ENCODE measurements at places on chromosomes 3 and 15. TPM values are rescaled to one million over a fixed set of nuclear protein-coding genes. Genes with fewer than 3 reads are reported as not detected.
A peak's percentile ranks its signal among the peaks of the same experiment; 100 is the strongest.

GRCh38 chr3:38725726-38726419, 76.4 kb upstream of the SCN5A start:
- DNase-seq = peak; percentile 10

GOLGA8Q gene
- 2.7 TPM for polyA plus RNA-seq

DNA sequence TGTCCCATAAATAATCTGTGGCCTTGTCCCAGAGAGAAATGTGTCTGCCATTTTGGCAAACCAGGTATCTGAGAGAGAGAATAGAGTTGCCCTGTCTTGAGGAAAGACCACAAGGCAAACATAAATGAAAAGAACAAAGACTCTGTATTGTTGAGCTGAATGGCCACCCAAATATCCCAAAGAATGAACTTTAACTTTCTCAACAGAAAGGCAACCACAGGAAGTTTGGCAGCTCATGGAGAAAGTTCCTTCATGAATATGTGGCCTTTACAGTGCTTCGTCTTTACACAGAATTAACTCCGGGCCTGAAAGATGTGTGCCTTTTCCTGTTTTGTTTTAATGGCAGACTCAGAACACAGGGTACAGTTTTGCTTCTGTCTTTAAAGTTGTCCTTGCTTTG, 41.4 kb upstream of the THBS1 start:
- DNase-seq = no peak

MAP1A gene
- polyA plus RNA-seq = 38.5 TPM

DNA sequence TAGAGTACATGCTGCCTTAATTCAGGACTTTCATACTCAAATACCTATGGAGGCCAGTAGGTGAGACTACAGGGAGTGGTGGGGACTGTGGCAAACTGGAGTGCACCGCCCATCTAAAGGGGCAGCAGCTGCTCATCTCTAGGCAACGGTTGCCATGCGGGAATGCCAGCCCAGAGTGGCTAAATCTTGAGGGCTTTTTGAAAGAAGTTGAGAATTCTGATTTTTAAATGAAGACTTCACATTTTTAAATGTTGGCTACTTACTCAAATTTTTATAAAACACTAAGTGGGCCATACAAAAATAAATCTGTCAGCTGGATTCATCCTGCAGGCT, 90.8 kb upstream of the PRR23E start:
- no peak for DNase-seq

DNA sequence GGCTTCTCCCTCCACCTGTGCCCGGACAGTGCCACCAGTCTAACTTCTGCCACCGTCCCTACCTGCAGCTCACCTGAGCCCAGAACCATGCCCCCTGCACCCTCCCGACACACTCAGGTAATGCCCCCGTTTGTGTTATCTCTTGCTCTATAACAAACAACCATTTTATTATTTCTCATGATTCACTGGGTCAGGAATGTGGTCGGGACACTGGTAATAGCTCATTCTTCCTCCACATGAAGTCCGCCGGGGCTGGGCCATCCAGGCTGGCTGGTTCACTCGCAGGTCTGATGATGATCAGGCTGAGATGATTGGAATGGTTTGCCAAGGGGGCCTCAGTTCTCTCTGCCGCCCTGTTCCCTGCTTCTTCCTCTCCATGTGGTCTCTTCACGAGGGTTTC, 20.3 kb upstream of the NR2E3 start:
- DNase-seq = no peak

GRCh38 chr15:67085237-67085817, 19.9 kb downstream of the SMAD3 start:
- no peak for DNase-seq

DNA sequence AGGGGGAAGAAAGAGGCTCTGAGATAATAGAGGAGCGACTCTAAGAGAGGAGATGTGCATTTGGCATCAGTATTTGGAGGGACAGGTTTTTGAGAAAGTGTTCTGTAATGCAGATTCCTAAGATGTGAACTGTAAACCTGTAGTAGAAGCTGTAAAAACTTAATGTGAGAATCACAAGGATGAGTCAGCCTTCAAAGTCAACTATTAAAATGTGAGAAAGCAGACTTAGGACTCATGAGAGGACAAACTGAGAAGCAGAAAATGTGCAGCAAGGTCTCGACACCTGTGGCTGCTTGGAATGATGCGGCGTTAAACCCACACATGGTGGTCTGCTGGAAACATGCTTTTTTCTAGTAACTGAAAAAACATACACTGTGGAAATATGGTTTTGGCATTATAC, 36.0 kb downstream of the USP13 start:
- DNase-seq = no peak

GRCh38 chr3:65855370-65856100, 183.2 kb downstream of the MAGI1 start:
- no peak for DNase-seq

- DNase-seq = no peak
These were observed 6.5 kb downstream of the IGF2BP2 start for GRCh38 chr3:185818267-185818875.

ALDH1A2 gene
- 28.4 TPM for polyA plus RNA-seq

PLAAT1 gene
- polyA plus RNA-seq = 26.4 TPM

DNA sequence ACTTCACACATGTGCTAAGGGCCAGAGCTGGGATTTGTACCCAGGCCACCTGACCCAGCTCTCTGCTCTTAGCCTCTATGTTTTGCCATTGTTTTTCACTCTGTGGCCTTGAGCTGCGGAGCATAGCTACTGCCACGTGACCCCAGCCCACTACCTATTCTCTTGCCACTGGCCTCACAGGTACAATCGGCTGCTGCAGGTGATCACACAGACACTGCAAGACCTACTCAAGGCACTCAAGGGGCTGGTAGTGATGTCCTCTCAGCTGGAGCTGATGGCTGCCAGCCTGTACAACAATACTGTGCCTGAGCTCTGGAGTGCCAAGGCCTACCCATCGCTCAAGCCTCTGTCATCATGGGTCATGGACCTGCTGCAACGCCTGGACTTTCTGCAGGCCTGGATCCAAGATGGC, 46.2 kb downstream of the SEMA3G start:
- no peak for DNase-seq

IP6K1 gene
- not detected for polyA plus RNA-seq

DNA sequence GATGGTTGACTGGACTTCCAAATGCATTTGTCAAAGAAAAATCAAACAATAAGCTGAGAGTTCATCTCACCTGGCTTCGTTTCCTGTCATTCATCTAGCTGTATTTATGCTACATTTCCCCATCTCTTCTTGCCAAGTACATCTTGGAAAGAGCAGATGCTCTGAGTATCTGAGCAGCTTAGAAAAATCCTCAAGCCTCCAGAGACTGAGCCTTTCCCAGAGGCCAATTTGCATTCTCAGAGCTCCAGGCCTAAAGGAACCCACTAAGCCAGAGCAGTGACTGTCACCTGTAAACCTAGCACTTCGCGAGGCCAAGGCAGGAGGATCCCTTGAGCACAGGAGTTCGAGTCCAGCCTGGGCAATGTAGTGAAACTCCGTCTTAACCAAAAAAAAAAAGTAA, 100.5 kb downstream of the XXYLT1 start:
- DNase-seq = no peak

ST3GAL6 gene
- 10.8 TPM for polyA plus RNA-seq

GRCh38 chr15:79030470-79030869, 60.1 kb downstream of the RASGRF1 start:
- DNase-seq = no peak

GLDN gene
- polyA plus RNA-seq = not detected

- no peak for DNase-seq
These were observed 35.4 kb downstream of the RBP2 start for GRCh38 chr3:139440639-139441556.

DNA sequence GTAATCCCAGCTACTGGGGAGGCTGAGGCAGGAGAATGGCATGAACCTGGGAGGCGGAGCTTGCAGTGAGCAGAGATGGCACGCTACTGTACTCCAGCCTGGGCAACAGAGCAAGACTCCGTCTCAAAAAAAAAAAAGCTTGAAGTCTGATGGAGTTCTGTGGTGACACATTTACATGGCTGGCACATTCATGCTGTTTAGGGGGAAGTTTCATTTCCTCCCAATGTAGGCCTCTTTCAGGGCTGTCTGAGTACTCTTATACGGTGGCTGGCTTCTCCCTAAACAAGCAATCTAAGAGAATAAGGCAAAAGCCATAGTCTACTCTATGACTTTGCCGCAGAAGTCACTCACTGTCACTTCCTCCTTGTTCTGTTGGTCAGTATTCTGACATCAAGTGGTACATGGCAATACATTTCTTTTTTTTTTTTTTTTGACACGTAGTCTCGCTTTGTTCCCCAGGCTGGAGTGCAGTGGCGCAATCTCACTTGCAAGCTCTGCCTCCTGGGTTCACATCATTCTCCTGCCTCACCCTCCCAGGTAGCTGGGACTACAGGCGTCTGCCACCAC, 41.2 kb downstream of the OIP5 start:
- DNase-seq = no peak

SCN11A gene
- 1.6 TPM for polyA plus RNA-seq

ISL2 gene
- polyA plus RNA-seq = not detected

DNA sequence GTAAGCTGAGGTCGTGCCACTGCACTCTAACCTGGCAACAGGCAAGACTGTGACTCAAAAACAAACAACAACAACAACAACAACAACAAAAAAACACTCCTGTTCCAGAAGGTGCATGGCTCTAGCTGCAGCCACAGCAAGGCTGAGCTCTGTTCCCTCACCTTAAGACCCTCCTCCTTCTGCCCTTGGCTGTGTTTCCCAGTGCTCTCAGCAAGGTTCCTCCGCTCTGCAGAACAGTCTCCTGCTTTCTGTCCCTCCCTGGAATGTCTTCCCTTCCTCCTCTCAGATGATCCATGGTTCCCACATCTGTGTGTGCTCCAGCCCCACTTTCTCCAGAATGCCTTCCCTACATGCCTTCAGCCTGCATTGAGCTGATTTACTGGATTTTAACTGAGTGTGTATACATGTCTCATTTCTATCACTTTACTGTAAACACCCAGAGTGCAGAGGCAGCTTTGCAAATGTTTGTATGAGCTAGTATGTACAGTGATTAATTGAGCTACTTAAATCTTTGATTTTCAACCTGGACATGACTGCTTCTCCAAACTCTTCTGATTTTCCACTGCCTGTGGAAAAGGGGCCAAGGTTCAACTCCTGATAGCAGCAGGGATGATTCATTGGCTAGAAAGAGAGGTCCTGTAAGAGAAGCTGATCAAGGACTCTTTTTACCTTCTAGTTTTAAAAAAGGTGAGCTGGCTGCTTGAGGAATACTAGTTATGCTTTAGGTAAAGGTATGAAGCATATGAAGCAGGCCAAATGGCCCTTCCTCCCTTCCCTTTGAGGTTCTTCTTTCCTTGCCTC, 14.7 kb downstream of the ANKUB1 start:
- DNase-seq = no peak

- no peak for DNase-seq
These were observed 136.3 kb downstream of the LRRK1 start for GRCh38 chr15:101055411-101055810.

DNA sequence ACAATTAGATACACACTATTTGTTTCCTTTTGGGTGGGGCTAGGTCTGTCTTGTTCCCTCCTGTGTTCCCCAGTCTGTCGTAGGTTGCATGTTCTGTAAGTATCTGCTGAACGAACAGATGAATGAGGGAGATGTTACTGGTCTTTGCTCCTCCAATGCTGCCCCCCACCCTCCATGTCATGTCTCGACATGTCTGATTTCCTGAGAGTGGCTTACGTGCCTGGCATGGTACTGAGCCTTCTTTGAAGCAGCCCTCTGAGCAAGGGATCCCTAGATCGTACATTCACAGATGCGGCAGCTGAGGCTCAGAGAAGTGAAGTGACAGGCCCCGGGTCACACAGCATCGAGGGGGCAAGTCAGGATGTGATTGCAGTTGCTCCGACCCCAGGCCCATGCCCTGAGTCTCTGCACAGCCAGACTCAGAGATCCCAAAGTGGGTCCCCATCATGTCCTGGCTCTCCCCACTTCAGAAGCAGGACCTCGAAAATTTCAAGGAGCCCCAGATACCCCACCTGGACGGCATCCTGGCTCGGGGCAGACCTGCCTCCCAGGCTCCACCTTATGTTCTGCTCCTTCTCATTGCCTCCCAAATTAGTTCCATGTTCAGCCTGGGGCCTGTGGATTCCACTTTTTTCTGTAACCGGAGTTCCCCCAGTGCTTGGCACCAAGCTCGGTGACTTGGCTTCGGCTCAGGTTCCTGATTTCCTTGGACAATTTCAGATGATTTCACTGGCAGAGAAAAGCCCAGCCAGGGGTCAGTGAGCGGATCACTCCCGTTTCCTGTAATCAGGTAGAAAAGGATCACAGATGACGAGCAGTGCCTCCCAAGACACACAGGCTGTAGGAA, 24.7 kb downstream of the GOLGA6L2 start:
- peak; percentile 6 for DNase-seq

SH2D7 gene
- 0.10 TPM for polyA plus RNA-seq

- DNase-seq = no peak
These were observed 13.4 kb downstream of the WDR48 start for GRCh38 chr3:39065197-39065596.

DNA sequence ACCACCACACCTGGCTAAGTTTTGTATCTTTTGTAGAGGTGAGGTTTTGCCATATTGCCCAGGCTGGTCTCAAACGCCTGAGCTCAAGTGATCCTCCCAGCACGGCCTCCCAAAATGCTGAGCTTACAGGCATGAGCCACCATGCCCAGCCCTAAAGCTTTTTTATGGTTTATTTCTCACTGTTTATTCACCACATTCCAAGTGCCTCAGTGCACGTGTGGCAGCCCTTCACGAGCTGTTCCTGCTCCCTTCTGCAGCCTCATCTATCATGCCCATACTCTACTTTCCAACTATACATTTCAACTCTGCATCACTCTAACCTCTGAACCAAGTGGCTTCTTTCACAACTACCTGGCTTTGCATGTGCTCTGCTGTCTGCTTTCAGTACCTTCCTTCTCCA, 17.9 kb upstream of the OSBPL11 start:
- DNase-seq = no peak

ESYT3 gene
- polyA plus RNA-seq = 31.0 TPM

- no peak for DNase-seq
These were observed 202.8 kb upstream of the MRPL3 start for GRCh38 chr3:131705558-131706051.

GRCh38 chr15:95558131-95558530, 772.4 kb upstream of the NR2F2 start:
- no peak for DNase-seq

DNA sequence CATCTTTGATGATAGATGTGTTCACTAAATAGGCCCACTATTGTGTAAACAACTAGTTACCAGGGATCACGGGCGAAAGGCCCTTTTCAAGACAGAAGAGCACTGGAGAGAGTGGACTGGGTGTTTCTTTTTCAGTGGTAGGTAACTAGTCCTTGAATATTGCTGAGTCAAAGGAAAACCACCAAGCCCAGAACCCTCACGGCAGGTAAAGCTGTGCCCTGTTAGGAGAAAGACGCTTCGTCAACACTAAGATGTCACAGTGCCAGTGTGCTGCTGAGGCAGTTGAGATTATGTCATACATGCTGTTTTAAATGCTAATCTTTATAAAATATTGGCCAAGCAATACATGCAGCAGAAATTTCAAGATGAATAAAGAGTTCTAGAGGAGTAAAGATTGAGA, 578.6 kb downstream of the PYDC2 start:
- no peak for DNase-seq
